Trophoblast cell (in vitro differentiated cells and primary cell): ENCODE measurements at places on chromosomes 6 and 20.

DNA sequence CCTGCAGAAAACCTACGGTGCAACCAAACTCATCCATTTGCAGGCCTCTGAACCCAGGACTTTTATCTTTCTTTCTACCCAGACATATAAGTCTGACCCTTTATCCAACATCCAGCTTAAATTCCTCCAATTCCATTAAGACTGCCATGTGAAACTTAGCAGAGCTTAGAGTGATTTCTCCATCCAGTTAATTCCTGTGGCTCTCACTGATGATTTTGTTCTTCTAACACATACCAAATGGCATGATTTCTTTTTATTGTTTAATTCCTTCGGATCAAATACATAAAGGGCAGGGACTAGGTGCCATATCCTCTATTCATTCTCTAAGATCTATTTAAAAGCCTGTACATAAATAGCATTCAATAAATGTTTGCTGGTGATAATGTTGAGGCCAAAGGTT, 92.9 kb downstream of the TASP1 start:
- no peak overlapping the region for H3K4me3 ChIP-seq
- H3K27ac ChIP-seq: no peak overlapping the region
- H3K36me3 ChIP-seq: no peaks in the 10 kb centered on the region
- no peaks in the 10 kb centered on the region for H3K27me3 ChIP-seq
- DNase-seq: no peak

DNA sequence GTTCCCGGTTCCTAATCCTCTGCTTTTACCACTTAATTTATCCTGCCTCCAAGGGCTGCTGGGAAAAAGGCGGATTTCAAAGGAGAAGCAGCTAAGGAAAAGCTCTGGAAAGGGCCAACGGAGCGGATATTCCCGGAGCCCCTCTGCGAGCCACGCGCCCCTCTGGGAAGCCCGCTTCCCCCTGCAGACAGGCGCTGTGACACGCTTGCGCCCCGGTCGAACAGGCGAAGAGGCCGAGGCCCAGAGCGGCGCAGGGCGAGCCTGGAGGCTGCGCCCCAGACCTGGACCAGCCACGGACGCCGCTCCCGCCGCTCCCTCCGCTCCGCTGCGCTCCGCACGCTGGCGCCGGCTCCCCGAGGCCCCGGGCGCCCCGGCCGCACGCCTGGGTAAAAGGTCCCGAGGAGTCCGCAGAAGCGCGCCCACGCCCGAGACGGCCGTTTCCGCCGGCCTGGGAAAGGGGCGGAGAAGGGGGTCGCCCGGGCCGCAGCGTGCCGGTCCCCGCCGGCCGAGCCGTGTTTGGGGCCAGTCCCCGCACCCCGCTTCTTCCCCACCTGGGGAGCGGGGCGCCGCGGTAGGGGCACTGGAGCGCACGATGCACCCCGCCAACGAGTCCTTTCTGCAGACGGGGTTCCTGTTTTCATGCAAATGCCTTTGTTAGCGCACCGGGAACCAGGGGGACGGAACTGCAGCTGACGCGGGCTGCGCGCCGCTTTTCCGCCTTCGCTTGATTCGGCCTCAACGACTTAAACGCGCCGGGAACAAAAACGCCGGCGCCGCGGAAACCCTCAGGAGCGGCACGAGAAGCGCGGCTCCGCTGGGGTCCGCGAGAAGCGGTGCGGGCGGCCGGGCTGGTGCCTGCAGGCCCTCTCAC, 91.9 kb upstream of the SIRPA start:
- DNase-seq: peak; percentile 33
- peak overlapping the region; percentile 66 for H3K4me3 ChIP-seq
- no peak overlapping the region for H3K27ac ChIP-seq
- no peaks in the 10 kb centered on the region for H3K36me3 ChIP-seq

DNA sequence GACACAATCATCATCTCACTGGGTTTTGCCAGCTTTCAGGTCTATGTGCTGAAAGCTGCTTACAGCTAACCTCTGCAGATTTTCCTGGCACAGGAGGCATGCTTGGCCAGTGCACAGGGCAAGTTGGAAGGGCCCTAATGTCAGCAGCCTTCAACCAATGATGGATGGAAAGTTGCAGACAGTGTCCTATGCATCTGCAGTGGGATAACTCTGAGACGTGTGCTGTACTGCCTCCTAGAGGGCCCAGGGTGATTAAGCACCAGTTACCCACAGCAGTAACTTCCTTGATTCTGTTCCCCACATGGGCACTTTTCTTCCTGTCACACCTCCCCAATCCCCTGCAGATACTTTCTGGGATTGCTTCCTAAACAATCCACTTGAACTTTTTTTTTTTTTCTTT, 38.6 kb downstream of the OVOL2 start:
- H3K27me3 ChIP-seq: no peaks in the 10 kb centered on the region
- no peaks in the 10 kb centered on the region for H3K4me1 ChIP-seq
- no peak overlapping the region for H3K27ac ChIP-seq
- DNase-seq: peak; percentile 65
- H3K36me3 ChIP-seq: peaks cover 31% of the 10 kb centered on the region
- no peak overlapping the region for H3K4me3 ChIP-seq

GRCh38 chr6:96302991-96303390, 218.6 kb upstream of the UFL1 start:
- H3K27me3 ChIP-seq: no peaks in the 10 kb centered on the region
- peak overlapping the region; percentile 9 for H3K27ac ChIP-seq
- H3K4me1 ChIP-seq: peaks cover 2% of the 10 kb centered on the region

DNA sequence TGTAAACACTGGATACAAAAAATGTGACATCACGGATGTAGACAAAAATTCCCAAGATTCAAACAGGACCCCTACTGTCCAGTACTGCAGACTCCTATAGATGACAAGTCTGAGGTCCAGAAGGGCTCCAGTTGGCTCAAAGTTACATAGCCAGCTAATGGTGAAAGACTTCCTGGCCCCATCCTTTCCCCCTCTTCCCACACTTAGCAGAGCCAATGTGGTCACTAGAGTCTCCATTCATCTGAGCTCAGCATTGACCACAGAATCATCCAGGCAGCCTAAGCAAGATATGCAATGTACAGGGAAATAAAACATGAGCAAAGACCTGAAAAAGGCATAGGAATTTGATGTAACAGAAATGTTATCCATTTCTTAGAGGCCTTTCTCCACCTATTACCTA, 180.5 kb downstream of the ADAT2 start:
- H3K4me3 ChIP-seq: no peak overlapping the region
- no peaks in the 10 kb centered on the region for H3K4me1 ChIP-seq
- no peaks in the 10 kb centered on the region for H3K36me3 ChIP-seq
- H3K27me3 ChIP-seq: no peaks in the 10 kb centered on the region
- DNase-seq: no peak

DNA sequence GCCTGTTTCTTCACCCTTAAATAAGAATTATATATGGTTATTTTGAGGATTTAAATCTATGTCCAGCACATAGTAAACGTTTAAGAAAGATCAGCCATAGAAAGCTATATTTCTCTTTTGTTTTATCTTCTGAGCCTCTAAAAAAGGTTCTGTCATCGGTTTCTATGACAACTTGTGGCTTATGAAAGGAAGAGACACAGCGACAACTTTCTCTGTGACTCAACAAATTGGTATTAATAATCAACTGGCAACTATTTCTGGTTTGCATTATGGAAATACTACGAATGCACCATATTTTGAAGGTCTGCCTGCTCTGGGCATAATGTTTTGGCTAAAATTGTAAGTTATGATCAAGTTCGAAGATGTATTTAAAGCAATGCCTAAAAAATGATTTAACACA, 751.0 kb downstream of the CD109 start:
- H3K27me3 ChIP-seq: no peaks in the 10 kb centered on the region
- no peak overlapping the region for H3K4me3 ChIP-seq
- no peak overlapping the region for H3K27ac ChIP-seq
- peak; percentile 16 for DNase-seq
- no peaks in the 10 kb centered on the region for H3K36me3 ChIP-seq

- H3K36me3 ChIP-seq: no peaks in the 10 kb centered on the region
- DNase-seq: peak; percentile 39
- no peaks in the 10 kb centered on the region for H3K27me3 ChIP-seq
- no peaks in the 10 kb centered on the region for H3K4me1 ChIP-seq
- peak overlapping the region; percentile 85 for H3K4me3 ChIP-seq
- H3K27ac ChIP-seq: peak overlapping the region; percentile 99
These were observed 815 bp downstream of the UTRN start for GRCh38 chr6:144285798-144286502.
